ENCODE measurements at places on chromosomes 2 and 18. TPM values are rescaled to one million over a fixed set of nuclear protein-coding genes. Genes with fewer than 3 reads are reported as not detected.

GRCh38 chr2:37232131-37232933, 874 bp downstream of the NDUFAF7 start:
- peaks cover 11% of the 10 kb centered on the region for H3K36me3 ChIP-seq
- peak overlapping the region; percentile 95 for H3K4me3 ChIP-seq
- H3K4me1 ChIP-seq, result peaks cover 23% of the 10 kb centered on the region
- peak; percentile 74 for DNase-seq
- H3K27me3 ChIP-seq, result no peaks in the 10 kb centered on the region

DNA sequence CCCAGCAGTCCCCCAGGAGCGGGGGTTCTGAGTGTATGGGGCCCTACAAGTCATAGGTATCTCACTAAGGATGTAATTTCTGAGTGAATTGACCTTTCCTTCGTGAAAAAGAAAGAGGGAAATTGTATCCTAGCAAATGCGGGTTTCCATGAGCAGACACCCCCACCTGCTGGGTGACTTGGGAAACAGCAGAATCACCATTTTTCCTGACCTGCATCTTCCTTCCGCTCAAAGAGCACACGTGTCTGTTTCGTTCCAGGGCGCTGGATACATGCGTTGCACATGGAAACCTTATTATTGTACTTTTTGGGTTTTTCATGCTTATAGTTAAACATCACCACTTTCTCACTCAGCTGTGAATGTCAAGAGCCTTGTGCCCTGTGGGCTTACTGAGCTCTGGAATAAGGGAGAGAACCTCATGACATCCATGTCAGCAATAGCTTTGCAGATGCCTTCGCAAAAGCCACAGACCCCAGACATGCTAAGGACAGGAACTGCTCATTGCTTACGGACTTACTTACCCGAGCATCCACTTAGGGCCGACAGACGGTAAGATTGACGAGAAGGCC, 132.8 kb downstream of the TPO start:
- no peak overlapping the region for H3K27ac ChIP-seq
- H3K4me3 ChIP-seq, result no peak overlapping the region
- H3K27me3 ChIP-seq, result no peaks in the 10 kb centered on the region
- DNase-seq, result peak; percentile 34

DNA sequence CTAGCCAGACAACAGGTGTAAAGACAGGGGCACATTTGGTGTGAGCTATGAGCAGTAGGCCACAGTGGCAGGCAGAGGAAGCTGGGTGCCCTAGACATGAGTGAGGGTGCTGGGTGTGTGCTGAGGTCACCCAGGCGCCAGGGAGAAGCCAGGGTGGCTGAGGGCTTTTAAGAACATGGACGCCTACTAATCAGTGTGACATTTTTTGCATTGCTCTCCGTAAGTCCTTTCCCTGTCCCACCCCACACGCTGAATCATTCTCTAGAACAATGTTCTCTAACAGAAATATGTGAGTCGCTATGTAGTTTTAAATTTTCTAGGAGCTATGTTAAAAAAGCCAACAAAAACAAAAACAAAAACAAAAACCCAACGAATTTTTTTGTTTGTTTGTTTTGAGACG, 204.5 kb upstream of the REV1 start:
- H3K36me3 ChIP-seq, result no peaks in the 10 kb centered on the region
- H3K27ac ChIP-seq, result no peak overlapping the region
- no peak overlapping the region for H3K4me3 ChIP-seq
- no peaks in the 10 kb centered on the region for H3K27me3 ChIP-seq

DNA sequence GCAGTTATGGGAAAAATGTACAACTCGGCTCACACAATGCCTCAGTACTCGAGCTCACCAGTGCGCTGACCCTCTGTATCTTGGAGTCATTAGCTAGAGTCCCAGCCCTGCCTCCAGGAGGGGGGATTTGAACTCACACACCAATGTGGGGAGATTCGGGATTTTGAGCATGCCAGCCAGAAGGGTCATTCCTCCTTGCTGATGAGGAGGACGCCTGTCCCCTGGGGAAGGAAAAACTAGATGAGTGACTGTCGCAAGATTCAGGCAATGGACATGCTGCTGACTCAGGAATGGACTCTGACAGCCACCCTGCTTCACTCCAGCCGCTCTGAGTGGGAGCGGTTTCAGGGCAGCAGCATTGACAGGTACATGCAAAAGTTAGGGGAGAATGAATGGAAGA, 20.6 kb downstream of the FIGN start:
- no peaks in the 10 kb centered on the region for H3K4me1 ChIP-seq
- no peak for DNase-seq
- H3K36me3 ChIP-seq, result no peaks in the 10 kb centered on the region
- no peak overlapping the region for H3K27ac ChIP-seq
- no peaks in the 10 kb centered on the region for H3K27me3 ChIP-seq

DNA sequence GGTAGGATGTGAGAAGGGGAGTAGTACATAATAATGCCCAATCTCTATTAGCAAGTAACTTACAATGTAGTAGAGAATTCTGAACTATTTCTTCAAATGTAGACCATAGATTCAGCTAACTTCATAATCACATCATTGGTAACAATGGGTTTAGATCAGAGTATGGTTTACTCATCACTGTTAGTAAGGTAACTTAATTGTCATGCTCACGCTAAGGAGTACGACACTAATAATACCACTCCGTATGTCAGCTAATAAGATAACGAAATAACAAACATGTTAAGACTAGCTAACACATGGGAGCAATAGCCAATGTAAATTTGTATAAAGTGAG, 56.4 kb upstream of the CCDC141 start:
- peaks cover 5% of the 10 kb centered on the region for H3K36me3 ChIP-seq
- H3K4me3 ChIP-seq, result no peak overlapping the region
- peak overlapping the region; percentile 16 for H3K27ac ChIP-seq
- no peak for DNase-seq
- H3K27me3 ChIP-seq, result no peaks in the 10 kb centered on the region

GRCh38 chr2:16134436-16135165, 194.3 kb downstream of the MYCN start:
- H3K27me3 ChIP-seq, result no peaks in the 10 kb centered on the region
- H3K36me3 ChIP-seq, result no peaks in the 10 kb centered on the region
- H3K4me1 ChIP-seq, result no peaks in the 10 kb centered on the region

DNA sequence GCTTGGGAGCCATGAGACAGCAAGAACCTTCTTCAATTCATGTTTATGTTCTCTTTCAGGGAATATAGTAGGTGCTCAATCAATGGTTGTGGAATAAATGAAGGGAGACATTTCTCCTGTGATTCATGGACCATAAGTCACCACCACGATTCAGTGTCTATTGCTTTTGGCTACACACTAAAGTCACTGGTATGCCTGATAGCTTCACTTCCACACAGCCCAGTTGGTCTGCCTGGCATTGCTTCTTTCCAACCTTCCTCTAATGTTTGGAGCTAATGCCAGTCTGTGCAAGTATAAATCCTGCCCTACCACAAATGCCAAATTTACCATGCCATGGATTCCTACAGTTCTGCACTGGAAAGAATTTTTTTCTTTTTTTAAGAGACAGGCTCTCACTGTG, 1.3 kb upstream of the CXCR1 start:
- no peak for DNase-seq
- H3K27me3 ChIP-seq, result peaks cover 20% of the 10 kb centered on the region
- no peak overlapping the region for H3K4me3 ChIP-seq
- no peaks in the 10 kb centered on the region for H3K4me1 ChIP-seq
- H3K36me3 ChIP-seq, result no peaks in the 10 kb centered on the region
- H3K27ac ChIP-seq, result no peak overlapping the region

MERTK gene
- total RNA-seq, result 5.1 TPM

Data from astrocyte (in vitro differentiated cells and primary cell).